Smooth muscle cell of the coronary artery (primary cell): ENCODE measurements at places on chromosomes 13 and 19. TPM values are rescaled to one million over a fixed set of nuclear protein-coding genes. Genes with fewer than 3 reads are reported as not detected.

KLK12 gene
- not detected in 2 replicates for total RNA-seq

ZFR2 gene
- not detected in 2 replicates for total RNA-seq

ZNF708 gene
- total RNA-seq = 2.5 and 5.3 TPM in 2 replicates

AKAP11 gene
- total RNA-seq = 12.5 and 12.9 TPM in 2 replicates

ASPDH gene
- not detected in 2 replicates for total RNA-seq

B3GNT8 gene
- total RNA-seq = 0.60 and 3.6 TPM in 2 replicates

KLK14 gene
- total RNA-seq = not detected in 2 replicates

ZNF610 gene
- 4.3 and 4.6 TPM in 2 replicates for total RNA-seq

TINCR gene
- under 0.01 and 0.08 TPM in 2 replicates for total RNA-seq

IGFL4 gene
- total RNA-seq = under 0.01 TPM in 1 of 2 replicates, not detected in the other

GPR18 gene
- total RNA-seq = not detected in 2 replicates

OR7D2 gene
- not detected in 2 replicates for total RNA-seq

FFAR3 gene
- total RNA-seq = not detected in 2 replicates

MCF2L gene
- 1.1 and 2.6 TPM in 2 replicates for total RNA-seq

RXFP2 gene
- total RNA-seq = not detected in 2 replicates

HCN2 gene
- total RNA-seq = 0.30 and 1.2 TPM in 2 replicates

SLC10A2 gene
- not detected in 2 replicates for total RNA-seq
